BJ (cell line): ENCODE measurements at places on chromosomes 4 and X.

DNA sequence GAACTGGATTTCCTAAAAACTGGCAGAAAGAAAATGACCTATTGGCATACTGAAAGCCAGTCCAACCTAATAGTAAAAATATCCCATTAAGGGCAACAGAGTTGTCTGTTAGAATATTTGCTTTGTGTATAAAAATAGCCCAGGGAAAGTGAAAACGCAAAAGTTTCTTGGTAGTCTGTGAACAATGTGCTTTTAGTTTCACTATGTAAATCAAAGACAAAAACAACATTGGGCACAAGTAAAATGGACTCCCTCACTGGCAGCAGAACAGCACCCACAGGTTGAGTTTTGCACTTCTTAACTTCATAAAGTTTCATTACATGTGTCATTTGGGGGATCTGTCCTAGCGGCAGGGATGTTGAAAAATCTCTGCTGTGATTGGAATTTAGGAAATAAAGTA, 4.3 kb upstream of the FGG start:
- DNase-seq: no peak

DNA sequence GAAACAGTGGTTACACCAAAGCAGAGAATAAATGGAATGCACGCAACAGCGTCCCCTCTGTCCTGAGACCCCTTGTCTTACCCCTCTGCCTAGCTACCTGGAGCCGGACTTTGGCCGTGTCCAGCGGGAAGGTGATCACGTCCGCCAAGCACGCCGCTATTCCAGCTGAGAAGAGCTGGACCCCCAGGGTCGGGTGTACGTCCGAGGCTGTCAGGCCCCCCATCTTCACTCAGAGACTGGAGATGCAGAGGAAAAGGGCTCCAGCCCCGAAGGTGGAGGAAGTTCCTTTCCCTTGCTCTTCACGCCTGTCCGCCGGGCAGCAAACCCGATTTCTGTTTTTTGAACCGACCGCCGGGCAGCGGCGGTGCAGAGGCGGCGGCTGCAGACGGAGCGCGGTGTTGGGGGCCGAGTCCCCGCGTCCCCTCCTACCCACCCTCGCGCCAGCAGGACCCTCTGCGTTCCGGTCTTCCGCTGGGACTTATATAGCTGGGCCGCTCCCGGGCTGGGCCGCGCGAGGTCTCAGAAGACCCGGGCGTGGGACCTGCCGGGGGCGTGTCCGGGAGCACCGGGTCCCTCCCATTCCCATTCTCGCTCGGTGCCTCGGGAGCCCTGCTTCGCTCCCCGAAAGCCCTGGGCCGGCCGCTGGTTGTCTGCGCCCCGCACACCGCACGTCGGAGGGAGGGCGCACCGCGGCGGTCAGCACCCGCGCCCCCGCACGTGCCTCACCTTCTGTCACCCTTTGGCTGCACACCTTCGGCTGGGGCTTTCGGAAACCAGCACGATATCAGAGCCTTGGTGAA, at the start of gene UCP1:
Gene UCP1, minus strand, starts transcription at position 455 of the 800 bp plus-strand sequence. Its CDS starts 232 bp downstream, at position 223.
- DNase-seq: no peak

DNA sequence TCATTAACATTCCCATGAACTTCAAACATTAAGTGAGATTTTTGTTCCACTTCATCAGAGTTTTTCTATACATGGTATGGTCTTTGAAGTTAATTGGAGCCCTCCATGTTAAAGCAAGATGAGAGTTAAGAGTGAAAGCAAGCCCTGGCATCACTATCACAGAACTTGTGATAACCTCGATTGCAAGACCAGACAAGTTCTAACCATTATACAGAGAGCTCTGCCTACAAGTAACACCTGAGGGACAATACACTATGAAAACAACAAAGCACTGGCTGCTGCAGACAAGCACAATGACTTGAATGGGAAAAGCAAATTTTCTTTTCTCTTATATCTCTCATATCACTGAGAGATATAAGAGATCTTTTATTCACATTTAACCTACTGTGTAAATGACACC, 126.6 kb upstream of the GYPA start:
- DNase-seq: no peak

GRCh38 chr4:55733932-55734331, 85.7 kb upstream of the EXOC1L start:
- no peak for DNase-seq

GRCh38 chr4:183157215-183157614, 58.2 kb downstream of the WWC2 start:
- no peak for DNase-seq

GRCh38 chr4:15364183-15364582, 63.6 kb upstream of the C1QTNF7 start:
- no peak for DNase-seq
